ENCODE measurements at places on chromosomes 11 and 22.

GRCh38 chr22:26239581-26239980 lies 70.3 kb downstream of the SEZ6L start:
- DNase-seq = no peak

DNA sequence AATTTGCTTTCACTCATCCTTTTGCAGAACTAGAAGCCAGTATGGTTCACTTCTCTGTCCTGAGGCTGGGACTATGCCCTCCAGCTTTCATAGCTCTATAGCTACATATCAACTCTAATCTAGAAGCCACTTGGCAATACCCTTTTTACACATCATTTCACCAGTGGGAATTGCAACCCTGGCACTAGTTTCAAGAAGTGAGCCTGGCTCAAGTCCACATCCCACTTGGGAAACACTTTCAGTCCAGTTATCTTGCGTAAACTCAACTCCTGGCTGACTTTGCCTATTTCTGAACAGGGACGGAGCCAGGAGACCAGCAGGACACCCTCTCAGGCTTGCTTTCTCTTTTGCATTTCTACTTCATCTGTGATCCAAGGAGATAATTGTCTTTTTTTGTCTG lies 19.9 kb upstream of the FAT3 start:
- DNase-seq = no peak

DNA sequence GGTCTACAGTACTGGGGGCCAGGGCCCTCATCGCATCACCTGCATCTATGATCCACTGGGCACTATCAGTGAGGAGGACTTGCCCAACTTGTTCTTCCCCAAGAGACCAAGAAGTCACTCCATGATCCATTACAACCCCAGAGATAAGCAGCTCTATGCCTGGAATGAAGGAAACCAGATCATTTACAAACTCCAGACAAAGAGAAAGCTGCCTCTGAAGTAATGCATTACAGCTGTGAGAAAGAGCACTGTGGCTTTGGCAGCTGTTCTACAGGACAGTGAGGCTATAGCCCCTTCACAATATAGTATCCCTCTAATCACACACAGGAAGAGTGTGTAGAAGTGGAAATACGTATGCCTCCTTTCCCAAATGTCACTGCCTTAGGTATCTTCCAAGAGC lies 3.8 kb upstream of the PPFIBP2 start:
- no peak for DNase-seq

GRCh38 chr11:130510407-130511006 lies 62.1 kb downstream of the ADAMTS15 start:
- DNase-seq = no peak

- peak; percentile 47 for DNase-seq
These were observed 874 bp downstream of the ZFTA start for GRCh38 chr11:63767565-63768236.

GRCh38 chr11:31607914-31608313 lies 98.3 kb downstream of the ELP4 start:
- no peak for DNase-seq

DNA sequence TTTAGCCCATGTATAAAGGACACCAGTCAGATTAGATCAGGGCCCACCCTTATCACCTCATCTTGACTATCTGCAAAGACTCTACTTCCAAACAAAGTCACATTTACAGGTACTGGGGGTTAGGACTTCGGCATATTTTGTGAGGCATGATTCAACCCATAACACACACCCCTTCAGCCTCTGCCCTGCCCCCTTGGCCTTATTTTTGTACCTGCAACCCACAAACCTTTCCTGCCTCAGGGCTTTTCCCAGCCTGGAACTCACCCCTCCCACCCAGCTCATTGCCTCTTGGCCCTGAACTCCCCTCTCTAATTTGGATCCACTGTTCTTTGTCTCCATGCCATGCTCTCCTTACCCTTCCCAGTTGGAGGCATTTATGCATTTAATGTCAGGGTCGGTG lies 1116.9 kb downstream of the TBC1D22A start:
- no peak for DNase-seq

GRCh38 chr22:31327806-31328543 lies 18.2 kb downstream of the PATZ1 start:
- no peak for DNase-seq

DNA sequence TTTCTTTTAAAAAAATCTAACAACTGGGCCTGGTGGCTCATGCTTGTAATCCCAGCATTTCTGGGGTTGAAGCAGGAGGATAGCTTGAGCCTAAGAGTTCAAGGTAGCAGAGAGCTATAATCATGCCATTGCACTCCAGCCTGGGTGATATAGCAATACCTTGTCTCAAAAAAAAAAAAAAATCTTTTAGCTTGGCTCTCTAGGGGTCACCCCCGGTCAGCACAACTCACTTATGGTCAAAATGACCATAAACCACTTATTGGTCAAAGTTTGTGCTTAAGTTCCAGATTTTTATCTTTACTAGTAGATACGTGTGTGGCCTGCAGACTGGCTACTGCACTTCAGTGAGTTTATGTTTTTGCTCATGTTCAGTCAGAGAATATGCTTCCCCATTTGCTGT lies 6.3 kb upstream of the SPDYC start:
- DNase-seq = no peak

- peak; percentile 43 for DNase-seq
These were observed 62.0 kb upstream of the UCP3 start for GRCh38 chr11:74070723-74071492.

DNA sequence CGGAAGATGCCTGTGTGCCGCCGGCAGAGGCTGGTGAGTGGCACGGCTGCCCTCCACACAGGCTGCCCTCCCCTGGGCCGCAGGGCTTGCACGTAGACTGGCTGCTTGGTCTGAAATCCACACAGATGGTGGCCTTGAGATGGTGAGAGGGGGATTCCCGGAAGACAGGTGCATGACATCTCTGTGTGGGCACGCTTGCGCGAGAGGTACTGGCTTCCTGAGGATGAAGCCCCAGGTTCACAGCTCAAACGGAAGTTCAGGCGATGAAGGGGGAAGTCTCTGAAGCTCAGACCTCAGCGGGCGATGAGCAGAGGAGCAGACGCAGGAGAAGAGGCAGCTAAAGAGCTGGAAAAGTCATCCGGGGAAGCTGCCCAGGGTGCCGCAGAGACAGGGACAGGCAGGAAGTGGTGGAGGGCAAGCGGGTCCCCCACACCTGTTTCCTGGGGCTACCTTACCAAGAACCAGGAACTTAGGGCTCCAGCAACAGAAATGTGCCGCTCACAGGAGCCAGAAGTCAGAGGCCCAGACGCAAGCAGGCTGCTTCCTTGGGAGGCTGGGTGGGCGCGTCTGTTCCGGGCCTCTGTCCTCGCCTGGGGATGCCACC lies 7.2 kb downstream of the CRELD2 start:
- no peak for DNase-seq

GRCh38 chr11:60396799-60397198 lies 540 bp downstream of the MS4A14 start:
- DNase-seq = no peak

DNA sequence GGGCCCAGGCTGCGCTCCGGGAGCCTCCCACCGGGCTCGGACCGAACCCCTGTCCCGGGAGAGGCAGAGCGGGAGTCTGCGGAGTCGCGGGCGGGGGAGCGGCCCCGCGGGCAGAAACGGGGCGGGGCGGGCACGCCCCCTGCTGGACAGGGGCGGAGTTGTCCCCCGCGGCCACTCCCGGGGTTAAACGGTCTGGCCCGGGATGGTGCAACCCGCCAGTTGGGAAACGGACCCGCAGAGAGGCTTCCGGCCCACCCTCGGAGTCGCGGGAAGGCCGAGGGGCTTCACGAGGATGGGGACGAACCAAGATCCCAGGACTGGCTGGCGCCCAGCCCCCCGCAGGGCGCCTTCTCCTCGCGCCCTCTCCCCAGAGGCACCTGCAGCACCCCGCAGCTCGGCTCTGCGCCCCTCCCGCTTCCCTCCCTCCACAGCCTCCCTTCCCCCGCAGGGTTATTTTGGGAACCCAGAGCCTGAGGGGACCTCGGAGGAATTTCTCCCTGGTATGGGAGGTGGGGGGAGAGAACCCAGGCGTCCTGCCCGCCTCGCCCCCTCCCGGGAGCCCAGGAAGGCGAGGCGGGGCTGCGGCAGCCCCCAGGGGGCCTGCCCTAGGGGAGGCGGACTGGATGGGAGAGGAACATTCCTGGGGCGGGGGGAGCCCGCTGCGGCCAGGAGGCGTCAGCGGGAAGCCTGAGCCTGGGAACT lies 902 bp downstream of the RASGRP2 start:
- peak; percentile 41 for DNase-seq

Measured in hematopoietic multipotent progenitor cell treated with erythropoietin and hydrocortisone succinate and interleukin-3 and kit ligand, for 8 days (in vitro differentiated cells).